ENCODE measurements at places on chromosomes 16 and 17. TPM values are rescaled to one million over a fixed set of nuclear protein-coding genes. Genes with fewer than 3 reads are reported as not detected.

Gene TNFRSF13B
- total RNA-seq: not detected

Gene CRYM
- total RNA-seq: 0.27 TPM

Gene CNTNAP4
- 0.62 TPM for total RNA-seq

Gene KCNH4
- 0.16 TPM for total RNA-seq

Gene KRT9
- total RNA-seq: not detected

Gene RBBP6
- 134 TPM for total RNA-seq

- ATAC-seq: no peak
These were observed 5.0 kb upstream of the FOXF1 start for GRCh38 chr16:86505185-86505898.

DNA sequence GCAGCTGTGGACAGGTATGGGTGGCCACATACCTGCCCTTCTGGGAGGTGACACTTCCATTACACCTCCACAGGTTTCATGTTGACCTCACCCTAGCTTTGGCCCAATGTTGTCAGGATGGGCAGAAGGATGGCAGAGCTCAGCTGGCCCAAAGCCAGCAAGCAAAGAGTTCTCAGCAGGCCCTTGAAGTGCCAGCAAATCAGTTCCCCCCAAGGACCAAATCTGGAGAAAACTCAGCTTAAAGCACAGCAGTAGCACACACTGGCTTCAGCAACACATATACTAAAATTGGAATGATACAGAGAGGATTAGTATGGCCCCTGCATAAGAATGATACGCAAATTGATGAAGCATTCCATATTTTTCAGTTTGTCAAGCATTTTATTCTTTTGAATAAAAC is 13.4 kb downstream of the ARL4D start:
- no peak for ATAC-seq

- ATAC-seq: no peak
These were observed 332.0 kb downstream of the CBLN1 start for GRCh38 chr16:48949636-48950035.

DNA sequence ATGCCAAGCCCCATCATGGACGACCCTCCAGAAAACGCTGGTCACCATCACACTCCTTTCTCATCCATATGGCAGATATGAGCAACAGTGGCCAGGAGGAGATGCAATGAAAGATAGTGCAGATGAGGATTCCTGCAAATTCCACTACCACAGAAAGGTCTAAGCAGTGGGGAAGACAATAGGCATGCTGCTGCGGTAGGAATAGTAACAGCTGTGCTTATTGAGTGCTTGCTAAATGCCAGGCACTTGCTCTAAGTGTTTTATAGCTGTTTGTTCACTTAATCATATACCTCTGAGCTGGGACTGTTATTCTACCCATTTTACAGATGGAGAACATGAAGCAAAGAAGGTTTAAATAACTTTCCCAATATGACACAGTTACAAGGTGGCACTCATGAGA is 46.6 kb upstream of the AKAP1 start:
- no peak for ATAC-seq

DNA sequence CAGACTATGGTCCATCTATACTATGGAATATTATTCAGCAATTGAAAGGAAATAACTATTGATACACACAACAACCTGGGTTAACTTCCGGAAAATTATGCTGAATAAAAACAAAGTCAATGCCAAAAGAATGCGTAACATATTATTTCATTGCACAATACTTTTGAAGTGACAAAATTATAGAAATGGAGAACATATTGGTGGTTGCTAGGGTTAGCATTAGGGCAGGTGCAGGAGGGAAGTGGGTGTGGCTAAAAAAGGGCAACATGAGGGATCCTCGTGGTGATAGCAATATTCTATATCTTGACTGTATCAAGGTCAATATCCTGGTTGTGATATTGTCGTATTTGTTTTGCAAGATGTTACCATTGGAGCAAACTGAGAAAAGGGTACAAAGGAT is 34.9 kb downstream of the PIK3R5 start:
- no peak for ATAC-seq

- no peak for ATAC-seq
These were observed 84.7 kb downstream of the MYO1D start for GRCh38 chr17:32792207-32792606.

DNA sequence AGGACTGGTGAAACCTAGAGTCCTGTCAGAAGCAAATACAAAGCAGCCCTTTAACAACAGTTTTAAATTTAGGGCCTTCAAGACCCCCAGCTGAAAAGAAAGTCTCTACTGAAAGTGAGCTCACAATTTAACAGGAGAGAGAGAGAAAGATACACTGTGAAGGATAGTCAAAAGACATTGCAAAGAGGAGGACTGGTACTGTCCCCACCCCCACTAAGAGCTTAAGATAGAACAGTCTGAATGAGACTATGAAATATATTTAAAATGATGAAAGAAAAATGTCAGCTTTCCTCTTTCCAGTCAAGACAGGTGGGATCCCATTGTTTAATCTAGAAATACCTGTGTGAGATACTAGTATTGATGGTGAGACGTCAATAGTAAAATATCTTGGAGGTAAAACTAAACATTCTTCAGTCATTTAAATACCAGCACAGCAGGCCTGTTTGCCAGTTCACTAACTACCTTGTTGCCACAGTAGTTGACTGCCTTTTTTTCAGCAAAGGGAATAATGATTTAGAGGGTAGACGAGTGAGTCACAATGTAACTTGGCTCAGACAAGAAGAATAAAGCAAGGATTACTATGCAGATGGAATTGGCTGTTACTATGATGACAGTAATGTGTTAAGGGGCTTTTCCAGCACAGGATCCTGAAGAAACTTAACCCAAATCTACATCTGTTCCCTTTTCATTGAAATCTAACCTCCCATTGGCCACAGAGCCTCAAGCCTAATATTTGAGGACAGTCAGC is 47.2 kb upstream of the RASL10B start:
- ATAC-seq: no peak

- ATAC-seq: no peak
These were observed 16.4 kb downstream of the NF1 start for GRCh38 chr17:31111183-31111582.

All from gastroesophageal sphincter (tissue), 4 donors.